ENCODE measurements at places on chromosomes 5 and 9. TPM values are rescaled to one million over a fixed set of nuclear protein-coding genes. Genes with fewer than 3 reads are reported as not detected.

DBH gene
- not detected for total RNA-seq

FST gene
- 2.7 TPM for total RNA-seq

BHMT gene
- total RNA-seq: 30.7 TPM

TAF1L gene
- not detected for total RNA-seq

PCDHB9 gene
- 2.4 TPM for total RNA-seq

TRIM7 gene
- 6.3 TPM for total RNA-seq

MEF2C gene
- total RNA-seq: 75.4 TPM

ADGRD2 gene
- total RNA-seq: not detected

FEM1C gene
- total RNA-seq: 18.6 TPM

SLC36A3 gene
- not detected for total RNA-seq

ZFP2 gene
- total RNA-seq: 2.7 TPM

MLANA gene
- total RNA-seq: not detected

LTC4S gene
- total RNA-seq: 30.6 TPM

CDH18 gene
- not detected for total RNA-seq

DUSP1 gene
- 172 TPM for total RNA-seq

PLEKHG4B gene
- total RNA-seq: 0.13 TPM

SPINK6 gene
- not detected for total RNA-seq

FOXD1 gene
- 5.9 TPM for total RNA-seq

GABRP gene
- 33.1 TPM for total RNA-seq

CDX1 gene
- total RNA-seq: not detected

C9orf153 gene
- not detected for total RNA-seq

FAM151B gene
- total RNA-seq: 3.8 TPM

MYOZ3 gene
- 0.66 TPM for total RNA-seq

PRDM9 gene
- total RNA-seq: not detected

FOXD4 gene
- 0.60 TPM for total RNA-seq

DNM1 gene
- 22.6 TPM for total RNA-seq

RELL2 gene
- total RNA-seq: 3.0 TPM

GAPT gene
- 3.9 TPM for total RNA-seq

C9orf85 gene
- total RNA-seq: 8.1 TPM

IL7R gene
- total RNA-seq: 53.7 TPM

PCAT7 gene
- 0.28 TPM for total RNA-seq

NUTM2F gene
- total RNA-seq: not detected

PTPA gene
- total RNA-seq: 164 TPM

CNTLN gene
- 8.0 TPM for total RNA-seq

GABRA6 gene
- total RNA-seq: not detected

SH3RF2 gene
- 4.9 TPM for total RNA-seq

SLC27A6 gene
- total RNA-seq: not detected

IL13 gene
- total RNA-seq: not detected

CAMK4 gene
- total RNA-seq: 4.7 TPM

SLC45A2 gene
- total RNA-seq: 0.22 TPM
